ENCODE measurements at places on chromosomes 4 and X.
A peak's percentile ranks its signal among the peaks of the same experiment; 100 is the strongest.

GRCh38 chr4:4754641-4755040 lies 104.8 kb upstream of the MSX1 start:
- DNase-seq, result no peak

- DNase-seq, result no peak
Measured at GRCh38 chrX:49746306-49746705, 50.5 kb upstream of the PAGE1 start.

- DNase-seq, result no peak
Measured at GRCh38 chr4:157004279-157005161, 32.9 kb upstream of the PDGFC start.

DNA sequence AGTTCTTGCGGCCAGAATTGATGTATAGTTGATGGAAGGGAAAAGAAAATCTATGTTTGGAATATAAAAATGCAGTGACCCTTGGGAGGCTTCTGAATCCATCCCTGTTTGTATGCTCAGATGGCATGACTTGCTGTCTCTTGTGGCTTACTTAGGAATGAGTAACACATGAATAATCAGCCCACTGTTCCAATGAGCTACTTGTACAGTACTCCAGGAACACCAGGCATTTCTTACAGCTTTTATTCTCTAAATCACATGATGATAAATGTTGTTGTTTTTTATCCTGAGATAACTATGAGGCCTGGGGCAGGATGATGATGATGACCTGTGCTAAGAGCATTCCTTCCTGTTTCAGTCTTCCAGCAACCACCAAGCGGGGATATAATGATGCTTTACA lies 18.9 kb downstream of the TMPRSS11E start:
- no peak for DNase-seq

GRCh38 chr4:101309925-101310324 lies 37.4 kb downstream of the PPP3CA start:
- no peak for DNase-seq

- DNase-seq, result no peak
Measured at GRCh38 chr4:170122252-170122651, 32.5 kb upstream of the AADAT start.

- no peak for DNase-seq
Measured at GRCh38 chr4:28073860-28074555, 1213.4 kb downstream of the STIM2 start.

- DNase-seq, result no peak
Measured at GRCh38 chr4:155632310-155632840, 34.3 kb upstream of the GUCY1A1 start.

DNA sequence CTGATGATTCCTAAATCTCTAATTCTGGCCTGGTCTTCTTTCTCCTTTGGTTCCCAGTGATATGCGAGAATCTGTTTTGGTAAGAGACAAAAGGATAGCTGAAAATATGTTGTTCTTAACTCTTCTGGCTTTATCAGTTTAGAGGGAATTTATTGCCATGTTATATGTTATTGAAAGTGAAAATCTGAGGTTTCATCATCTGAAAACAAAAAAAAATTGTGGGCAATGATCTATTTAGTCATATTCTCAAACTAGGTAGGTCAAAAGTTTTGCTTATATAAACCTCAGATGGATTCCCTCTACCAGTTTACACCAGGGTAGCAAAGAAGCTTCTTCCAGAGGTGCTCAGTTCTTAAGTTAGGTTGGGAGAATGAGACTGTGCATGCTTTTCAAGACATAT lies 103.6 kb downstream of the ITM2A start:
- no peak for DNase-seq

GRCh38 chrX:48814722-48815121 lies 11.6 kb upstream of the ERAS start:
- DNase-seq, result no peak

DNA sequence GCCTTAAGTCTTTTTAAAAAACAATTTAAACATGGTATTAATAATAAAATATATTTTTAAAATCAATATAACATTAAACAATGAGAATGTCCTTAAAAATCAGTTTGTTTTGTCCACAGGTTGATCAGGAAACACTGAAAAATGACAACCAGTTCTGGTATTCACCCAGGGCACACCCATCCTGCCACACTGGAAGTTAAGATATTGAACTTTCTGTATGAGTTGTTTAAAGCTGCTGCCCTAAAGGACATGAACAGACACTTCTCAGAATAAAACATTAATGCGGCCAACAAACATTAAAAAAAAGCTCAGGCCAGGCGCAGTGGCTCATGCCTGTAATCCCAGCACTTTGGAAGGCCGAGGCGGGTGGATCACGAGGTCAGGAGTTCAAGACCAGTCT lies 15.0 kb upstream of the HOPX start:
- DNase-seq, result no peak

DNA sequence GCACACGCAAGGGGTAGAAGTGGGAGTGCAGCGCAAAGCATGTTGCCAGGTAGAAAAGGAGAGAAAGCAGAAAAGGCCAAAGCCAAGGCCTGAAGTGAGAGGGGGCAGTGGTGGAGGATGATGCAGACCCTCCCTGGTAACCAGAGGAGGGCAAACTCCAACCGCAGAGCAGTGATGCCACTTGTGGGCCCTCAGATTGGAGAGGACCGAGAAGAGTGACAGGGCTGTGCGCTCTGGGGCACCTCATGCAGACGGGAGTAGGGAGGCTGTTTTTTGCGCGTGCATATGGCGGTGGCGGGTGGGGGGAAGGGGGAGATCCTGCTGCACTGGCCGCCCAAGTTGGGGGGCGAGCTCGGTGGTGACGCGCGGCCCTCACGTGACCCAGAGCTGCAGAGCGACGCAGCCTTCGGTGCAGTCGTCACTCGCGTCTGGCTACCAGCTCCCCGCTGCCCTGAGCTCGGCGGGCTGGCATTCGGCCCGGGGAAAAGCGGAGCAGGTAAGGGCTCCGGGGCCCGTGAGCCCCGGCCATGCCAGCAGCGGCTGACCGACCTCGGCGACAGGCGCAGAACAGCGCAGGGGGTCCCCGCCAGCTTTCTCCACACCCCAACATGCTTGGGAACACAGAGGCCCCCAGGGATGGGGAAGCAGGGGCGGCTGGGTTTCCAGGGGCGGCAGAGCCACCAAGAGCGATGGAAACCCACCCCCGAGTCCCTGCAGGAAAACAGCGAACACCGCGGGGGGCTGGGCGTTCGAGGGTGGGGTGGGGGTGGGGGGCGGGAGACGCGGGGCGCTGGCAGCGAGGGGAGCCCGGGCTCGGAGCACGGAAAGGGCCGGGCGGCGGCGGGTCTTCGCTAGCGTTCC lies at the start of gene BEX3:
Gene BEX3, plus strand, starts transcription at position 421 of the 861 bp plus-strand sequence. CDS start 984 bp downstream, outside the sequence.
- DNase-seq, result peak; percentile 26

GRCh38 chrX:134625315-134625718 lies 33.0 kb downstream of the PLAC1 start:
- no peak for DNase-seq

GRCh38 chrX:29728639-29729038 lies 486.7 kb upstream of the MAGEB2 start:
- no peak for DNase-seq

DNA sequence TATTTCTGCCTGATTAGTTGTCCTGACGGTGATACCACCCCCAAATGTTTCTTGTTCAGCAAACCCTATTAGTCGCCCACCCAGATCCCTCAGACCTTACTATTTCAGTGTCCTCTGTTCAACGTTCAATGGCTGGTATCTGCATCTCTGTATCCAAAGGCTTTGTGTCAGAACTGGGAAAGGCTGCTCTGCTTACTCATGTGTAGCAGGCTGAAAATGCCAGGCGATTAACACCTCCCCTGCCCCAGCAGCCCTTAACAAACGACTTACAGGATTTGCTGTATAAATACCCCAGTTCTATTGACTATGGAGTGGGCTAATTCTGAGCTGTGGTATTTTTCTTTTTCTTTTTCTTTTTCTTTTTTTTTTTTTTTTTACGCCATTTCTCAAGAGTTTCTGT lies 415.0 kb downstream of the ZNF674 start:
- DNase-seq, result no peak

GRCh38 chrX:46573331-46573891 lies at the start of gene CHST7:
TSS of gene CHST7 (plus strand) at chrX:46573765. CDS start at chrX:46573932, 167 bp downstream.
- DNase-seq, result peak; percentile 66

DNA sequence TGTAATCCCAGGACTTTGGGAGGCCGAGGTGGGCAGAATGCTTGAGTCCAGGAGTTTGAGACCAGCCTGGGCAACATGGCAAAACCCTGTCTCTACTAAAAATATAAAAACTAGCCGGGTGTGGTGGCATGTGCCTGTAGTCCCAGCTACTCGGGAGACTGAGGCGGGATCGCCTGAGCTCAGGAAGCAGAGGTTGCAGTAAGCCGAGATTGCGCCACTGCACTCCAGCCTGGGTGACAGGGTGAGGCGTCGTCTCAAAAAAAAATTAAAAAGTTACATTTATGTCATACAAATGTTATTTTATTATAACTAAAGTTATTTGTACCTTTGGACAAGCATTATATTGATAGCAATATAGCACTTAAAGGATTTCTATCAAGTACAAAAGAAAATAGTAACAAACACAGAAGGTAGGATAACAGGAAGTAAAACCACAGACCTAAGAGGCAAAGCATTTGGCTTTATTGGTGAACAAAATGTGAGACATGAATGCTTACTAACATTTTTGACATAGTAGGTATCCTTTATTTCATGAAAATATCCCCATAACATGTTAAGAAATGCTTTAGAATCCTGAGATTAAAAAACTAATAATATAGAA lies 51.5 kb downstream of the TMEM165 start:
- DNase-seq, result no peak

GRCh38 chrX:131802836-131803626 lies 220.1 kb upstream of the STK26 start:
- no peak for DNase-seq

- DNase-seq, result no peak
Measured at GRCh38 chr4:88320224-88320779, 35.9 kb upstream of the PPM1K start.

GRCh38 chrX:17769701-17770269 lies 32.5 kb downstream of the SCML1 start:
- no peak for DNase-seq

DNA sequence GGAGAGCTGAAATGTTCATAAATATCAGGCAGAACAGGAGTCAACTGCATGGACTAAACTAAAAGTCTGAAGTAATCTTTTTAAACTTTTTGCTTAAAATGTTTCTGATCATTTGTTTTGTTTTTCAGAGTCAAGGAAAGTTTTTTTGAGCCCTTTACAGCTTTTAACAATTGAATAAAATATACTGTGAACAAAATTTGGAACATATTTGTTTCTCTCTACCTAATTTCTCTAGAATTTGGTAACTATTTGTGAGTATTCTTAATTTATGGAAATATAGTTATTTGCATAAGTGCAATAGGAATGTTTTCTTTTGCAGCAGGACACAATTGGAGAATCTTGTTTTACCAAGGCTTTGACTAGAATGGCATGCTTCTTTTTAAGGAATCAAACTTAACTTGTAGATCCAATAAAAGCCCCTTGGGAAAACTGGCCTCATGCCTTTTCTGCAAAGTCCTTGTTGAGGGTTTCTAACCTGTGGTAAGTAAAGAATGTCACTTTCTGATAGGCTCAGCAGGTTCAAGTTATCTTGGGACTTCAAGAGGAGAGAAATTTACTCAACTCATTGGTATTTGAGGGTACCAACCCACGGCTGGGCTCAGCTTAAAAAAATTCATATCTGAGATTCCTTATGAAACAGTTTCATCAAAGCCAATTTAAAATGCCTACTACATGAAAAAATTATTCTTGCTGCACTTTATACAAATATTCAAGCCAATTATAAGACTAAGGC lies 91.5 kb downstream of the UPRT start:
- DNase-seq, result no peak

- no peak for DNase-seq
Measured at GRCh38 chrX:1681439-1681838, 66.6 kb downstream of the ASMT start.

DNA sequence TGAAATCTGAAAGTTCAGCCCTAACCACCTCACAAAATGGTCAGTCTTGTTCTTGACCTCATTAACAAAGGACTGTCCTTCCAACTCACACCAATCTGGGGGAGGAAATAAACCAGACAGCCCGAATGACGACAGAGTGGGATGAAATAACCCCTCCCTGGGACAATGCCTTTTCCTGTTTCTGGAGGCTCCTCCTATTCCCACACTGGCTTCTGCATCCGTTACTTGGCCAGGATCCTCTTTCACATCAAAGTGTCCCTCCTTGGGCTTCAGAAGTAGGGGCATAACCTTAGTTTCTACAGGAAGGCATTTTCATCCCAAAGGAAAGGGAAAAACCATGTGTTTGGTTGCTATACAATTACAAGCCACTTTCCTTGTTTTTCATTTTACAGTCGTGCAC lies 59.8 kb upstream of the RPL34 start:
- no peak for DNase-seq

- no peak for DNase-seq
Measured at GRCh38 chr4:4418676-4419390, 31.9 kb downstream of the NSG1 start.

GRCh38 chr4:140331876-140332275 lies 41.6 kb upstream of the SCOC start:
- DNase-seq, result no peak

GRCh38 chr4:99647071-99647470 lies 10.6 kb downstream of the C4orf54 start:
- DNase-seq, result no peak

DNA sequence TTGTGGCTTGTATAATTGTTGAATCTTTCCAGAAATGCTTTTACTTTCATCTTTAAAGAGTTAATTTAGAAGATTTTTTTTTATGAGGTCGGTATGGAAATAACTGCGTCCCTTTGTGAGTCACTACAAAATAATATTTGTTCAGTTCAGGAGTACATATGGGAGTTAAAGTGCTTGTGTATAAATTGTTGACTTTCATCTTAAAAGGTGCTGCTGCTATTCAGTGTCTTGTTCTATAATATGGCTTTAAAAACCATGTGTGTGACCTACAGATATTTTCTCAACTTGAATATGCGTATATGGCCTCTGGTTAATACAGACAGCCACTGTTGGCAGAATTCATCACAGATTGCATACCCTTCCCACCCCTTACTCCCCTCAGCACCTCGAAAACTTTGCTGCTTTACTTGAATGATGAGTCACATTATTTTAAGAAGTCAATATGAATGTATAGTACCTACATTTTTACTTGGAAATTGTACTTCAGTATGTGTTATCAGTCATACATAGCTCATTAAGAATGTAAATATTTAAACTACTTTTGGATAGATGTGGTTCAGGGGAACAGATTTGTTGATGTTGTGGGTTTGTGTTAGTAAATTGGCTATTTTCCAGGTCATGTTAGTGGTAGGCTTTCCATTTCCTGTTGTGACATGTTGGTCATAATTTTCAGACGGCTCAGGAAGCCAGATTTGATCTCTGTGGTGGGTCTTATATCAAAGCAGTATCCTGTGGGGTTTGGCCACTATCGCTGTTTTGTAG lies 1.5 kb downstream of the CLCN3 start:
- no peak for DNase-seq

DNA sequence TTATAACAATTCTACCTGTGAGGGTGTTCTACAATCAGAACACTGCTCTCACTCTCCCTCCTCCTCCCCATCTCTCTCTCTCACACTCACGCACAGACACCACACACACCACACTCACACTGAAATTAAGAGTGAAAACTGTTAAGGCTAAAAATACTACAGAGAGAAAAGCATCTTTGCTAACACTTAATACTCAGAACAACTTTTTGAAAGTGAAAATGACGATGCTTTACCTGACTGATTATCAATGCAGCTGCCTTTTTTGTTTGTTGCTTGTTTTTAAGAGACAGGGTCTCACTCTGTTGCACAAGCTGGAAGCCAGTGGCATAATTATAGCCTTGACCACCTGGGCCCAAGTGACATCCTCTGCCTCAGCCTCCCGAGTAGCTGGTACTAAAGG lies 222.4 kb downstream of the APBB2 start:
- no peak for DNase-seq

GRCh38 chr4:185774845-185775680 lies 36.9 kb downstream of the SORBS2 start:
- no peak for DNase-seq

GRCh38 chr4:133320576-133321170 lies 171.6 kb downstream of the PCDH10 start:
- DNase-seq, result peak; percentile 42

All from NCI-H460 (cell line).